Activated T-cell treated with anti-CD3 and anti-CD28 coated beads for 1 hour (primary cell): ENCODE measurements at places on chromosomes 3 and 15.

DNA sequence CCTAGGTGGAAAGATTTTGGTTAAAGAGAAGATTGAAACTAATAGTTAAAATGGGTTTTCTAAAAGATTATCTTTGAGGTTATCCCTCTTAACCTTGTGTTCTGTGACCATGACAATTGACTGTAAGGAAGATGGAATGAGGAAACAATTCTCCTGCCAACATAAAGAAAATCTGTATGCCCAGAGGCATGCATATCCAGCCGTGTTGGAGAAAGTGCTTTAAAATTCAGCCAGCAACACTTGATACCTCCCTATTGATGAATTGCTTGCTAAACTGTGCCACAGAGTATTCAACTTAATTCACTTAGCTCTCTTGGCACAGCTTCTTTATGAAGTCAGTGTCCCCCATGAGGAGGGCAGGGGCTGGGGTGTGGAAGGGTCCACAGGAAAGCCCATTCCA is 203.5 kb downstream of the UBE2E2 start:
- DNase-seq = no peak

- DNase-seq = no peak
Measured at GRCh38 chr3:40009991-40010390, 200.6 kb downstream of the MYRIP start.

DNA sequence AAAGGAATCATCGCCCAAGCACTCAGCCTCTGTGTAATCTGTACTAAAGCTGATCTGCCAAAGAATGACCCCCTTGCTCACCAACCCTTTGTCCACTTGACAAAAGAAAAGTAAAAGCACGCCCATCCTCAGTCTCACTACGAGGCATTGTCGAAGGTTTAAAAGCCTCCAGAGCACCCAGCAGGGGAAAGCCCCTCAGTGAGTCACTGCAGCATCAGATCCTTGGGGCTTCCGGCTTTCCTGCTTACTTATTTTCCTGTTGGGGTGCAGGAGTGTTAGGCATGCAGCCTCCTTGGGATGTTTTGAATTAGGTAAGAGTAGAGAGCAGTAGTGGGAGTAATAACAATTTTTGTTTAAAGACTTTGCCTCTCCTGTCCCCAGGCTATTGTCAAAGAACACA is 216.1 kb downstream of the MTHFS start:
- no peak for DNase-seq

GRCh38 chr3:11173828-11174465 is 19.7 kb downstream of the HRH1 start:
- no peak for DNase-seq
